ENCODE measurements at places on chromosomes 6 and 20. TPM values are rescaled to one million over a fixed set of nuclear protein-coding genes. Genes with fewer than 3 reads are reported as not detected.

REM1 gene
- polyA plus RNA-seq, result 0.11 TPM

DNA sequence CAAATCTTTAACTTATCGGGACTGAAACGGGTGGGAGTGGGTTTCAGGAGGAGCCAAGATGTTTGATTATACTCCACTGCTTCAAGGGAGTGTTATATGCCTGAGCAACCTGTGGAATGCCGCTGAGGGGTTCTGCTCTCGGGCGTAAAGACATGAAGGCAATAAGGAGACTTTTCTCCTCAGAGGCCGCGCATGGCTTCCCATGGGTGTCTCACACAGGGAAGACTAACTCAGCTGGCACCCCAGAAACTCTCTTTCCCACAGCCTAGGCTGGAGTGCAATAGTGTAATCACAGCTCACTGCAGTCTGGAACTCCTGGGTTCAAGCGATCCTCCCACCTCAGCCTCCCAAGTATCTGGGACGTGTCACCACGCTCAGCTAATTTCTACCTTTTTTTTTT lies 5.1 kb upstream of the C20orf141 start:
- no peak for DNase-seq

- DNase-seq, result no peak
Measured at GRCh38 chr6:9523462-9523861, 891.4 kb downstream of the TFAP2A start.

COL9A3 gene
- polyA plus RNA-seq, result 20.8 TPM

- no peak for DNase-seq
Measured at GRCh38 chr20:44711237-44711636, 3.9 kb upstream of the CCN5 start.

DNA sequence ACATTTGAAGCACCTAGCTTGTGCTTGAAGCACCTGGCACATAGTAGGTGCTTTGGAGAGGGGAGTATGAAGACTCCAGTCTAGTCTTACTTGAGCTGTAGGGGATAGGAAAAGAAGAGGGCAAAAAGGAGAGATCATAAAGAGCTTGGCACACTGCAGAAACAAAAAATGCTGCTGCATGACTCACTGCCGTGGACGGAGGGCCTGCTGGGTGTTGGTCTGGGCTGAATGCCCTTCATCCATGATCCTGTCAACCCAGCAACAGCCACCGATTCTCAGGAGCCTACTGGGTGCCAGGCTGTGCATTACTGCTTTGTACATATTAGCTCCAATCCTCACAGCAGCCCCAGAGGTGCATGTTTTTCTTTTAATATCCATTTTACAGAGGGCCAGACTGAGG lies 6.0 kb downstream of the PDYN start:
- DNase-seq, result no peak

GRCh38 chr6:164296411-164296810 lies 881.9 kb downstream of the QKI start:
- DNase-seq, result no peak

DNA sequence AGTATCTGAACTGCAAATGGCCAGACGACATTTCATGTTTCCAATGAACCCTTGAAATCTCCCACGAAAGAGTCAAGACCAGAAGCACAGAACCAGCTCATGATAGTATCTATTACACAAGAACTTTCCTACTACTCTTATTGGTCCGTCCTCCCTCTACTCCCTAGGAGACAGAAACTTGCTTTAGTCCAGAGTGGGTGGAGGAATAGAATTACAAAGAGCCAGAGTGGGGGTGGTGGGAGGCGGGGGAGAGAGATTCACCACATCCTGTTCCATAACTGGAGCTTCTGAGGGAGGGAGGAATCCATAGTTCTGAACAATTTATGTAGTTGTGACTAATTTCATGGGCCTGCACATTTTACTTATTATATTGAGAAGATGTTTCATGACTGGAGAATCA lies 18.5 kb upstream of the WFDC10A start:
- no peak for DNase-seq

RBPJL gene
- 0.20 TPM for polyA plus RNA-seq

ADGB gene
- 0.65 TPM for polyA plus RNA-seq

All from renal cortex interstitium (tissue), 15 donors.